ENCODE measurements at places on chromosomes 2 and 18. TPM values are rescaled to one million over a fixed set of nuclear protein-coding genes. Genes with fewer than 3 reads are reported as not detected.

GRCh38 chr18:41059126-41059415 is 896.0 kb upstream of the PIK3C3 start:
- no peak for DNase-seq

DNA sequence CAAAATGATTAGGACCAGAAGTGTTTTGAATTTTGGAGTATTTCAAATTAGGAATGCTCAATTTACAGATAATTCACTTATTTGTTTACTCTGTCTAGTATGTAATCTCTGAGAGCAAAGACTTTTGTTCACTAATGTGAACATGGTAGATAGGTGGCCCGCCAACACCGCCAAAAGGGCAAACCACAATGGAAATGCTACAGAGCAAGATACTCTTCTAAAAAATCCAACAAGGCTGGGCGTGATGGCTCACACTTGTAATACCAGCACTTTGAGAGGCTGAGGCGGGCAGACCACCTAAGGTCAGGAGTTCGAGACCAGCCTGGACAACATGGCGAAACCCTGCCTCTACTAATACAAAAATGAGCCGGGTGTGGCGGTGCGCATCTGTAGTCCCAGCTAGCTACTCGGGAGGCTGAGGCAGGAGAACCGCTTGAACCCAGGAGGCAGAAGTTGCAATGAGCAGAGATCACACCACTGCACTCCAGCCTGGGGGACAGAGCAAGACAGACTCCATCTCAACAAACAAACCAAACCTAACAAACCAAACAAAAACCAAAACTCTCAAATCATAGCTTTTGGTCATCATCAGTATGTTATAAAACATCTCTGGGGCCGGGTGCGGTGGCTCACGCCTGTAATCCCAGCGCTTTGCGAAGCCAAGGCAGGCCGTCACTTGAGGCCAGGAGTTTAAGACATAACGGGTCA is 2.4 kb downstream of the CCT4 start:
- no peak for DNase-seq

The POTEJ gene
- total RNA-seq: not detected

DNA sequence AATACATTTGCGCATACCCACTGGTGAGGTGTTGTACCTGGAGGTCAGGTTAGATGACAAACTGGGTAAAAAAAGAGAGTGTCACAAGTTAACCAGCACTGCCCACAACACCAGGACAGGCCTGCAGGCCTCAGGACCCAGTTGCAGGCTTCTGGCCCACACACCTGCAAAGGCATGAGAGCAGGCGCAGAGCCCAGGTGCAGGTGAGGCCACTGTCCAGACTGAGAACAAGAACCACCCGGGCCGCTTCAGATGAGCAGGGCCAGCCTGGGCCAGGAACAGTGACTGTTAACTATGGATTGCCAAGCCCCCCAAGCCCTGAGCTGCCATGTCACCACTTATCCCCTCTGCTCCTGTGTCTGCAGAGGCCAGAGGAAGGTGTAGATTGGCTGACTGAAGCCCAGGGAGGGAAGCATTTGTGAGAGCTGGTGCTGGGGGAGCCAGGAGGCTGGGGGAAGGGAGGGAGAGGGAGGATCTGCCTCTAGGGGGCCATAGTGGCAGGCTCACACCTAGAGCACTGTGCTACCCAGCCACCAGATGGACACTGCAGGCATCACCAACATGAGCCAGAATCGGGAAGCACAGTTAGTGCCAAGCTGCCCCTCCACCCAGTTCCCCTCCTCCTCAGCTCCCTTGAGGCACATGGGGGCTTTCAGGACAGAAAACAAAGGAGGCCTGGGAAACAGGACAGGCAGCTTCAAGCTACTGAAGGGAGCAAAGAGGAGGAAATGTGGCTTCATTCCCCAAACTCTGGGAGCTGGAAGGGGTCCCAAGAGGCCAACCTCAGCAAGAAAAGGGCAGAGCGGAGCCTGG is 35.4 kb downstream of the SFXN5 start:
- DNase-seq: no peak

- no peak for DNase-seq
Observed at GRCh38 chr18:683531-683930, 26.1 kb downstream of the TYMS start.

GRCh38 chr18:56891870-56892269 is 240.7 kb downstream of the WDR7 start:
- DNase-seq: no peak

GRCh38 chr2:174772472-174772801 is 8.2 kb upstream of the CHRNA1 start:
- no peak for DNase-seq

DNA sequence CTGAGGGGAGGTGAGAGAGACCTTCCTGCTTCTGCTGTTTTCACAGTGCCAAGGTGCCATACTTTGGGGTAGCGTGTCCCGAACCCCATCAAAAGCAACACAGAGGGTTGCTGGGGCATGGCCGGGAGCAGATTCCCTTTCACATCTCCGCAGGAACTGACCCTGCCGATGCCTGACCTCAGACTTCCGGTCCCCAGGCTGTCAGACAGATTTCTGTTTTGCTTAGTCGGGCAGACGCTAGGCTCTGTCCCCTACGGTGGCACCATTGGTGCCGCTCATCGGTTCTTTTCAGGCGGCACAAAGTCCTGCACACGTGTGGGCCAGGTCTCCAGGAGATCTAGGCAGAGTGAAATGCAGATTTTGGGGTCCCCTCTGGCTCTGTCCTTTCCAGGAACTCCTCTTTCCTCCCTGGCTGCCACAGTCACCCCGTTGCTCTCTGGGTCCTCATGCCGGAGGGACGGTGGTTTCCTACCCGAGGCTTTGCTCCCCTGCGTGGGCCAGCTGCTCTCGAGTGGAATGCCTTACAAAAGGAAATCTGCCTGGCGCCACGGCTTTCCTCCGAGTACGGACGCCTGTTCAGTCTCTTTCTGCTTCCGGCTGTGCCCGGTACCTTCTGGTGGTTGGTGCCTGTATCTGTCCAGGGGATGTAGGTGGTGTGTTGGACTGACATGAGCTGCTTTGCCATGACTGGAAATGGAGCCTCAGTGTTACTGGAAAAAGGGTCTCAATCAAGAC is 39.3 kb downstream of the RTP5 start:
- peak; percentile 3 for DNase-seq

The GAL3ST2 gene
- not detected for total RNA-seq

The CRYGD gene
- total RNA-seq: not detected

DNA sequence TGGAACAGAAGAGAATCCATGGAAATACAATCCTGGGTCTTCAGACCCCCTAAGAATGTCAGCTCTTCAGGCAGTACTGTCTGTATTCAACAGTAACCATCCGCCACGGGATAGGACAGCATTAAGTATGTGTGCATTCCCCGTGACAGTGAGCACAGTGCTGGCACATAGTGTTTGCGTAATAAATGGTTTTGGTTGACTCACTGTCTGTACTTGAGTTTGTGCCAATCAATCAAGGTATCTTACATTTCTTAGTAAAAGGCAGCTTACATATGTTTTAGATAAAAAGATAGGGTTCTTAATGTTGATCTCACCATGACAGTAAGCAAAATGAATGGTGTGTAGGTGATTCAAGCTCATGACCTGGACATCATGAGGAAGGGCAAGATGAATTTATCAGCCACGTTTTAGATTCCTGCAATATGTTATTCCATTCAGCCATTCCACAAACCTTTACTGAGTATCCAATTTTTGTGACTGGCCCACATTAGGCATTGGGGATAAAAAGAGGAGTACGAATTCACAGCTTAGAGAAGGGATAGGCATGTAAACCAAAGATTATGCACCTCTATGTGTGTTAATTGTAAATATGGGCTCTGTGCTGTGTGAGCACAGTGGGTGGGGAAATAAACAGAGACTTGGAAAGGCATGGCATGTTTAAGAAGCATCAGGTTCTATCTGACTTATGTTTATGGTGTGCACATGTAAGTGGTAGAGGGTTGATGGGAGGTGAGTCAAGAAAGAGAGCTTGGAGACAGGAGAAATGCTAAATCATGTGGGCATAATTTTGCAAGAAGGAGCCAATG is 258.8 kb downstream of the SLC8A1 start:
- DNase-seq: no peak

The POTEI gene
- total RNA-seq: not detected

GRCh38 chr2:104434318-104434792 is 419.6 kb upstream of the POU3F3 start:
- DNase-seq: no peak

DNA sequence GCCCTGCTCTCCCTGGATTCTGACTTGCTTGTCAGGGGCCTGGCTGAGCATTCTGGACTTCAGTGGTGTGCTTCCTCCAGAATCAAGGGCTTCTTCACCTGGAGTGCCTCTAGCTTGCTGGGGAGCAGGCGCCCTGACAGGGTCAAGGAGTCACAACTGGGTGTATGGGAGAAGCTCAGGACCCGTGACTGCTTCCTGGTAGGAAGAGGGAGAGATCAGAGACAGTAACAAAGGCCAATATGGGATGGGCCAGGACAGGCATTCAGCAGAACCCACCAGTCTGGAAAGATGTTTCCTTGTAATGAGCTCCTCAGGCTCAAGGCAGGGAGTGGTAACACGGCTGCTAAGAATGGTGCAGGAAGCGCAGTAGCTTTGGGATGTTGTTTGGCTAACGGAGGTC is 104.4 kb upstream of the ACAA2 start:
- no peak for DNase-seq

DNA sequence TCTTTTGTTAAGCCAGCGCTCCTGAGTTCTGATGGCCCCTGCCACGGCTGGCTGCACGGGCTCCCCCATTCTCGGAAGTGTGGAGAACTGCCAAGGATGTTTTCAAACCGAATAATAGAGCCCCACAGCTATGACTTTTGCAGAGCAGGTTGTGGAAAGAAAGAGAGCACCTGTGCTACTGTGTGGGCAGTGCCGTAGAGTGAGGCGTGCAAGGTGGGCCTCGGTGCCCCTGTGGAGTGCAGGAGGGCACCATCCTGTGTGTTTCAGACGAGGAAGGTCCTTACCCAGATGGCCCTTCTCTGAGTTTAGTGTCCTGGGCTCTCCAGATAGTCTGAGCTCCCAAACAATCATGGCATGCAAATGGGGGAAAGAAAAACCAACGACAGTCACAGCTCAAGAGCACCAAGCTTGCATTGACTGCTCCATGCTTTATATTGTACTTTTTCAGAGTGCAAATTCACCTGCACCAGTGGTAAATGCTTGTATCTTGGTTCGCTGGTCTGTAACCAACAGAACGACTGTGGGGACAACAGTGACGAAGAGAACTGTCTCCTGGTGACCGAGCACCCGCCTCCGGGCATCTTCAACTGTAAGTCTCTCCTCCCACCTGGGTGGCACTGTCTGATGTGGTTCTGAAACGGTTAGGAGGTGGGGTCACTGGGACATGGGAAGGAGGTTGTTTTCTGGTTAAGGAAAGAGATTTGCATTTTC is 219.4 kb downstream of the LDLRAD4 start:
- DNase-seq: peak; percentile 69

DNA sequence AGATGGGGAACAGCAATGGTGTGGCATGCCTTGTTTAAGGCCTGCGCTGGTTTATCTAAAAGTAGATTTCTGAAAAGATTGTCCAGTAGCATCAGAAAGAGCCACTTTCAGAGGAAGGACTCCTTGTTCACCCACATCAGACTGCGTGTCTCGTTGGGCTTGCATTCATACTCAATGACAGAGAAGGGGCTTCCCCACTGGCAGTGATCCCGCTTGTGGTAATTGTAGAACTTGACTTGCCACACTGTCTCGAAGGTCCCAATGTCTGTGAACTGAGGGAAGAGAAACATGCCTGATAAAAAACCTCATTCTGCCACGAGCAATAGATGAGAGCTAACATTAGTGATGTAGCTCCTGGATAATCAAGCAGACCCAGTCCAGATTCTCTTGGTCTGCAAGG is 26.0 kb downstream of the CNRIP1 start:
- DNase-seq: no peak

DNA sequence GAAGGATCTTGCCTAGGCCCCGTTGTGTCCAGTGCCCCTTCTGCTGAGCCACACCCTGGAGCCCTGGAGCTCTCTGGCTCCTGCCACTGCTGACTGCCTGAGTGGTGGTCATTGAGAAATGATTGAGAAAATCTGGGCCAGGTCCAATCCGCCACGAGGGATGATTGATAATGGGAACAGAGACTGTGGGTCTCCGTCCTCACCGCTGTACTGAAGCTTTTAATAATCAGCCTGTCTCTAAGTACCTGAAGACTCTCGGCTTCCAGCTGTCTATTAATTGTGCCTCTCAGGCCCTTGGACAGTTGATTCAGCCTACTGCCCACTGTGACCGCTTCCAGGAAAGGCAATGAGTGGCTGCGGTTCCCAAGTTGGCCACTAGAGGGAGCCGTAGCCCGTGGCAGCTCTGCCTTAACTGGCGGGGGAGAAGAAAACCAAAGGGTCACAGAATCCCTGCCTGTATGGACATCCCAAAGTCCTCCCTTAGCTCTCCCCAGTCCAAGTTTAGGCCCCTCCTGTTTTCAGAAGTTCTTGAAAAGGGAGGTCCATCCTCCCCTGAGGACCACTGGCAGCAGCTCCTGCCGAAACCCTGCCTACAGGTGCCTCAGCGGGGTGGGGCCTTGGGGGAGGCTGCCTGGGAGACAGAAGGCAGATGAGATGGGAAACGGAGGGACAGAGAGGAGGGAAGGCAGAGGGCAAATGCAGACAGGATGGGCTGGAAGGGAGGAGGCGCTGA is 213.6 kb downstream of the TNS1 start:
- peak; percentile 78 for DNase-seq

- DNase-seq: no peak
Observed at GRCh38 chr2:46999084-46999483, 83.5 kb upstream of the MCFD2 start.

- no peak for DNase-seq
Observed at GRCh38 chr2:53629501-53629900, 138.1 kb upstream of the CHAC2 start.

GRCh38 chr18:55302167-55302833 is 285.7 kb downstream of the TCF4 start:
- no peak for DNase-seq

DNA sequence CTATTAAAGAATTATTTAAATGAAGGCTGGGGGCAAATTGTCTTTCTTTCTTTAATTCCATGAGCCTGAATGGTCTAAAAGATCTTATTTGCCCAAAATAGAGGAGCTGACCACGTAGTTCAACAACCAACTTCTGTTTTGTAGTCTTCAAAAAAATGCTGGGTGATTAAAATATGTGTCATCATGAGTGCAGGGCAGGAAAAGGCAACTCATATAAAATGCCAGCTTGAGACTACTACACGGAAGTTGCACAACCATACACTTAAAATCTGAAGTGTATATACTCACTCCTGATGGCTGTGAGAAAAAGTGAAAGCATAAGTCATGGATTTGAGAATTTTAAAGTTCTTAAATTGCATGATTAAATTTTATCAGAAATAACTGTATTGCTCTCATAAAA is 210.9 kb downstream of the DYM start:
- DNase-seq: no peak

The ASB18 gene
- not detected for total RNA-seq

The MAP3K19 gene
- not detected for total RNA-seq

DNA sequence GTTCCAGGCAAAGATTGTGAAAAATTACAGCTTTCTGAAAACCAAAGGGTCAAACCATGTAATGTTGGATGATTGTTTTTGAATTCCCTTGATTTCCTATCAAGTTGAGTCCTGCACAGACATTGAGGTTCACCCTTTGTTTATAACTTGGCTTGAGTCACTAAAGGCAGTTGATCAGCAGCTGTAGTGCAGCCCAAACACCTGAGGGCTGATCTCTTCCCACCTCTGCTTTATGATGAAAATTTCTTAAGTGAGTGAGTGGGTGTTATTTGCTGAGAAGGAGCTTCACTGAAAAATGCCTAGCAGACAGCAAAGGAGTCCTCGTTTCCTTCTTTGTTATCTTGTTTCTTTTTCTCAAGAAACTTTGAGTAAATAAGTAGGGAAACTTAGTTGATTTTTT is 31.9 kb upstream of the BMPR2 start:
- no peak for DNase-seq

GRCh38 chr18:26506012-26506411 is 42.3 kb downstream of the KCTD1 start:
- no peak for DNase-seq

The MYO3B gene
- total RNA-seq: 0.75 TPM

The VWA3B gene
- total RNA-seq: not detected
